Skeletal muscle cell (primary cell): ENCODE measurements at places on chromosomes 4 and X.

DNA sequence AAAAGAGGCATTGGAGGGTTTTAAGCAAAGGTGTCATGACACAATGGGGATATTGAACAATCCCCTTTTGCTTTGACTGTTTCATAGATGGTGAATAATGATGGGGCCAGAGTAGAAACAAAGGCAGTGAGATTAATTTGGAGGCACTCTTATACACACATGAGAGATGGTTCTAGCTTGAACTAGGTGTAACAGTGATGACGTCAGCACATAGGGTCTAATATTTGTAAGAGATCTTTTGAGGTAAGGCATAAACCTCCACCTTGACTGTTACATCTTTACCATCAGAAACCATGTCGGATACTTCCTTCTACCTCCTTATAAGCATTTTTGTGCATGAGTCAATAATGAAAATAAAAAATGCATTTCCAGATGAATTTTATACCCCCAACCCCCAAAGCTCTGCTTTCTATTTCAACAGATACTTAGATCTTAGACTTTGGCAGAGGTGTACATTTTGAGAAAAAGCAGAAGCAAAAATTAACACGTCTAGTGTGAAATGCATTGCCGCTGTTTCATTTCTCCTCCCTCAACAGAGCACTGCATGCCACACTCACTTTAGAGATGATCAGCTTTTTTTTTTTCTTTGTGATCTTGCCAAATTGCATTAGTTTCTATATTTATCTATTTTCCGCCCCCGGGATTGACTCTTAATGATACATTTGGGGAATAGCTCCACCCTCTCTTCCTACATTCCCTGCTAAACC is 87.2 kb downstream of the HS3ST1 start:
- DNase-seq, result no peak

GRCh38 chr4:67550857-67551256 is 5.6 kb upstream of the CENPC start:
- no peak for DNase-seq

- DNase-seq, result no peak
These were observed 24.0 kb downstream of the RASGEF1B start for GRCh38 chr4:81447566-81448229.

GRCh38 chrX:57772637-57773036 is 92.6 kb upstream of the NLRP2B start:
- no peak for DNase-seq

GRCh38 chrX:7362111-7362510 is 214.2 kb upstream of the PUDP start:
- no peak for DNase-seq

GRCh38 chrX:2848871-2849301 is 20.2 kb downstream of the GYG2 start:
- peak; percentile 7 for DNase-seq

DNA sequence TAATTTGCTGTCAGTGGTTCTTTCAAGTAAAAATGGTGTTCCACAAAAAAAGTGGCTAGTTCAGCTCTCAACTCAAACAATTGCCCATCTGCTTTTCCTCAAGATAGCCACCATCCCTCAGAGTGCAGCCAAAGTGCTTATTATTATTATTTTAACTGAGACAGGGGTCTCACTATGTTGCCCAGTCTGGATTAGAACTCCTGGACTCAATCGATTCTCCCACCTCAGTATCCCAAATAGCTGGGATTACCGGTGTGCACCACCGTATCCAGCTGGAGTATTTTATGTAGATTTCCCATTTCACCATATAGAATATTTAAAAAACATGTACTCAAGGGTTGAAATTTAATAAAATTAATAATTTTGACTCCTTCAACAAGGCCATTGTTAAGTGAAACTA is 62.1 kb upstream of the USP9X start:
- DNase-seq, result no peak

DNA sequence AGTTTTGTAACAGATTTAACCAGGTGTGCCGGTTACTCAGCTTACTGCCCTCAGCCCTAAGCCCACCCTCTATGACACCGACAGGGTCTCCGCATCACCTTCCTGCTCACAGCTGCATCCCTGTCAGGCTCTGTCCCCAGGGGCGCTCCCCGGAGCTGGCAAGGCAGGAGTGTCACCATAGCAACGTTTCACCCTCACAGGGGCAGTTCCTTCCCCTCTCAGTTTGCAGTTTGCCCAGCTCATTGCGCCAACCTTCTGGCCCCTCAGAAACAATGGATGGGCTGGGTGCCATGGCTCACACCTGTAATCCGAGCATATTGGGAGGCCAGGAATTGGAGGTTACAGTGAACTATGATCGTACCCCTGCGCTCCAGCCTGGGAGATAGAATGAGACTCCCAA is 42.6 kb downstream of the RGS12 start:
- no peak for DNase-seq

DNA sequence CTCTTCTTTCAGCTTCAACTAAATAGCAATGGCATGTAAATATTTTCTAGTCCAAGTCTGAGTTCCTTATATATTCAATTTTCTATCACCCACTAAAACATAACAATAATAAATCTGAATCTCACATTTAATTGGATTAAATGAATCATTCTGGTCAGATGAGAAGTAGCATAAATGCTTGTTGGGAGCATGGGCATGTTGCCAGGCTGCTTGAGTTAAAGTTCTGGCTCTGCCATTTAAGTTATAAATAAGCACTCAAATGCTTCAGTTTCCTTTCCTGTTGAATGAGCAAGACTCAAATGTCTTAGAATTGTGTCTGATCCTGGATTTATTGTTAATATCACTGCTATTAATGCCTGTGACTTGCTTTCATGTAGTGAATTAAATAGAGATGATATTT is 496.3 kb downstream of the STPG2 start:
- DNase-seq, result peak; percentile 30

GRCh38 chr4:860561-860960 is 34.6 kb upstream of the CPLX1 start:
- no peak for DNase-seq

DNA sequence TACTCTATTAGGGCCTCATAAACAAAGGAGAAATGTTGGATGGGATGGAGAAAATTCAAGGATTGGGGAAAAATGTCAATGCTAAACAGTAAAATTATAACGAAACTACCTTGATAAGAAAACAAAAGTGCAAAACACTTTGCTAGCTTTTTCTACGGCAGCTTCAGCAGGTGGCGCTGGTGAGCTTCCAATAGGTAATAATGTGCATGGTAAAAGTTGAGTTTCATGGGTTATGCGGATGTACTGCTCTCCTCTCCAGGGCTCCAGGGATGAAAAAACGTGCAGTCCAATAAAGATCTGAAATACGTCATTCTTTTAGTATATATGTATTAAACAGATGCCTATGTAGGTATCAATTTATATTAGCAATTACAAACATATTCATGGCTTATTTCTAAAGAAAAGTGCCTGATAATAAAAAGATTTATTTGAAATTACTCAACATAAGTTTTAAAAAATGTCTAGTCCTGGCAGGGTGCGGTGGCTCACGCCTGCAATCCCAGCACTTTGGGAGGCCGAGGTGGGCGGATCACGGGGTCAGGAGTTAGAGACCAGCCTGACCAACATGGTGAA is 239.6 kb downstream of the GRXCR1 start:
- peak; percentile 25 for DNase-seq

GRCh38 chr4:176601124-176601523 is 191.6 kb downstream of the VEGFC start:
- DNase-seq, result no peak

- DNase-seq, result no peak
These were observed 2005.1 kb upstream of the AGA start for GRCh38 chr4:179447308-179447707.

DNA sequence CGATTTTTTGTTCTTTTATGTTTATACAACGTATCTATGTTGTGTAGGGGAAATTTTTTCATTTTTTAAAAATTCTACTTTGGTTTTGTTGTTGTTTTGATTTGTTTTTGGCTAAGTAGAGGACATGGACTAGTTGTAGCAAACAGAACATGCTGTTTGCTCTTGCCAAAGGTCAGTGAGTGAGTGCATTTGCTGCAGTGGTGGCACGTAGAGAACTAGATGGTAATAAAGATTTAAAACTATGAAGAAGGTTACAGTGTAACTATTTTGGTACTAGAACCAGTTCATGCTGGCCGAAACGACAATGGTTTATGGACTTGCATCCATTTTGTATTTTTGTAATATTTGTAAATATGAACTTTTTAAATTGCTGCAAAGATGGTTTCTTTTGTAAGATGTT is 1.9 kb upstream of the SCML1 start:
- no peak for DNase-seq

GRCh38 chr4:55503169-55503568 is 43.5 kb downstream of the CLOCK start:
- DNase-seq, result peak; percentile 39

GRCh38 chr4:18075823-18076433 is 54.4 kb upstream of the LCORL start:
- no peak for DNase-seq

- no peak for DNase-seq
These were observed 25.5 kb downstream of the PTPN13 start for GRCh38 chr4:86619656-86620055.

GRCh38 chrX:85065512-85066198 is 62.0 kb downstream of the APOOL start:
- DNase-seq, result no peak

DNA sequence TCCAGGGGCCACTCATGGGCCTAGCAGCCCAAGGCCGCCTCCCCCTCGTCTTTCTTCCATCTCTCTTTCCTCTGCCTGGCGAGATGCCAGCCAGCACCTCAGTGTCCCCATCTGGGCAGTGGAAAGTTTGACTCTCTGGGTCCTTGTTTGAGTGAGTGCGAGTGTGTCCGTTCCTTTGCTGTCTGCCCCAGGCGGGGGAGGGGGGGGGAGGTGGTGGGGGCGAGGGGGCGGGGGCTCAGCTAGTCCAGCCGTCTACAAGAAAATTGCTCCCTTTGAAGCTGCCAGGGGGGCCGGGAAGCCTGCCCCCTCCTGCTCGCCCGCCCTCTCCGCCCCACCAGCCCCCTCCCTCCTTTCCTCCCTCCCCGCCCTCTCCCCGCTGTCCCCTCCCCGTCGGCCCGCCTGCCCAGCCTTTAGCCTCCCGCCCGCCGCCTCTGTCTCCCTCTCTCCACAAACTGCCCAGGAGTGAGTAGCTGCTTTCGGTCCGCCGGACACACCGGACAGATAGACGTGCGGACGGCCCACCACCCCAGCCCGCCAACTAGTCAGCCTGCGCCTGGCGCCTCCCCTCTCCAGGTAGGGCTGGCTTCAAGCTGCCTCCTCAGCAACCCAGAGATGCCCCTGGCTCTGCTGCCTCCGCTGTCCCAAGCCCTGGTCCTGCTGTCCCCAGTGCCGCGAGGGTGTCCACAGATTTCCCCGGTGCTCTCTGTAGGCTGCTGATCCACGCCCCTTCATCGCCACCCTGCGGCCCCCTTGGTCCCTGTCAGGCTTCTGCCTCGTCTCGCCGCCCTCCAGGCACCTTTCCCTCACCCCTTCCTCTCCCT is at the start of gene BGN:
Gene BGN (plus strand): TSS at position 440 of the 821 bp plus-strand sequence. CDS start 9,652 bp downstream, outside the sequence.
- no peak for DNase-seq
